Activated CD8-positive, alpha-beta memory T cell treated with anti-CD3 and anti-CD28 coated beads for 48 hours (primary cell): ENCODE measurements at places on chromosomes 6 and 20.

DNA sequence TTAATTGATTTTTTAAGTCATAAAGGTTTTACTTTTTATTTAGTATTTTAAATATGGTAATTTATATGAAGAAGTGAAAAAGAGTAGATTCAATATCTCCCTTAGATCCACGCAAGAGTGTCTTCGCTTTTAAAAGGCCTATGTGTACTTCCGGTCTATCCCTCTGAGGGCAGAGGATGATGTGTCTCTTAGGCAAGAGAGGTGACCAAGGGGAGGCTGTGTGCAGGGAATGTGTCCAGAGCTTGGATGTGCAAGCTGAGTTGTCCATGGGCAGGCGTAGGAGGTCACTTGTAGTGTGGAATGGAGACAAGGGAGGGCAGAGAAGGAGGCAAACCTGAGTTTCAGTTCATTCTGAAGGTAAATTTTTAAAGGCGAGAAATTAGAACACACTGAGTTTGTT lies 113.9 kb downstream of the CRYBG1 start:
- DNase-seq, result no peak

DNA sequence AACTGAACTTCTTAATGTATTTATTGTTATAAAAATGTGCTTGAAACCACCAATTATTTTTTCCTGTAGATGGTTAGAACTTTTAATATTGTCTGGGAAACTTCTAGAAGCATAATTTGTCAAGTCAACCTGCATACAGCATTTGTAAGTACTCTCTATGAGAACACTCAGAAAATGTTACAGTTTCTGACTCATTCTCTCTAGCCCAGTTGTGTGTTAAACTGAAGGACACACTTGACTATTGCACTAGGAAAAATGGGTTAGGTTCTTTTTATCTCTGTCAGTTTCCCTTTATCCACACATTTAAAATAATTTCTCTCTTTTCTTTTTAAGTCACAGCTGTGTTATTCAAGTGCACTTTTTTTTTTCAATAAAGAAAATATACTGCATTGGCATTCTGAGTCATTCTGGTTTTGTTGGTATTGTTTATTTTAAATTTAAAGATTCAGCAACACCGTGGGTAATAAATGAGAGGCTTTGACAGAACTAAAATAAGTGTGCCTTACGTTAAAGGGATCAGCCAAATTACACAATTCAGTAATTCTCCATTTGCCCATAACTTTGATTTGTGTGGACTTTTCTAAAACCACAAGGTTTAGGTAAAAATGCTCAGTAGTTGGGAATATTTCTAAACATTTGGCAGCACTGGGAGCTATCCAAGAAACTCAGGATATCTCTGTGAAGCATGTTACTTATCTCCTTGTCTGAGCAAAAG lies 50.7 kb downstream of the OPN5 start:
- no peak for DNase-seq

GRCh38 chr6:161727083-161727833 lies 453.4 kb upstream of the AGPAT4 start:
- DNase-seq, result no peak

DNA sequence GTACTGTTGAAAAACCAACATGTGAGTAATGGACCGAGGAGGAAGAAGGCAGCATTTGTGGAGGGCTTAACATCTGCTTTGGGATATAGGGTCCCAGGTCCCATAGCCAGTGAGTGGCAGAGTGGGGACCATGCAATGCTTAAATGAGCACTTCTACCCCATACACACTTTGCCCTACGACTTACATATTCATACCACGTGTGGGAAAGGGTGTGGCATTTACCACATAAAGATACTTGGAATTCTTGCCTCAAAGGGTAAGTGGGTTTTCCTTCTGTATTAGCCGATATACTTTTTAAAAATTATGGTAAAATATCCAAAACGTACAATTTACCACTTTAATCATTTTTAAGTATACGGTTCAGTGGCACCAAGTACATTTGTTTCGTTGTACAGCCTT lies 199.3 kb downstream of the BACH2 start:
- DNase-seq, result no peak

GRCh38 chr6:3875486-3875885 lies 26.3 kb downstream of the FAM50B start:
- no peak for DNase-seq

DNA sequence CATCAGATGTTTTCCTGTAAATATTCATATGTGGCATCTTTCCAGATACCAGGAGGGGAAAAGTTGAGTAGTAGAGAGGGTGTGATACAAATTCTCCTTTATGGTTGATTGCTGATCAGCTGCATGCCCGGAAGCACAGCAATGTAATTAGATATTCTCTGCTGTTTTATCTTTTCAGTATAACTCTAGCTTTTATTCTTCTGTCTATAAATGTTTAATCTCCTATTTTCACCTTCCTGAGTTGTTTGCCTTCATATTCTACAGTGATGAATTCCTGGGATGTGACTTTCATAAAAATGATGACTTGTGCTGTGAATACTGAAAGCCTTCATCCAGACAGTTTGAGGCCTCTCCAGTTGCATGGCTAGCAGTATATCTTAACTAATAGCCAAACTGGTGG lies 53.7 kb downstream of the SH3BGRL2 start:
- DNase-seq, result no peak

DNA sequence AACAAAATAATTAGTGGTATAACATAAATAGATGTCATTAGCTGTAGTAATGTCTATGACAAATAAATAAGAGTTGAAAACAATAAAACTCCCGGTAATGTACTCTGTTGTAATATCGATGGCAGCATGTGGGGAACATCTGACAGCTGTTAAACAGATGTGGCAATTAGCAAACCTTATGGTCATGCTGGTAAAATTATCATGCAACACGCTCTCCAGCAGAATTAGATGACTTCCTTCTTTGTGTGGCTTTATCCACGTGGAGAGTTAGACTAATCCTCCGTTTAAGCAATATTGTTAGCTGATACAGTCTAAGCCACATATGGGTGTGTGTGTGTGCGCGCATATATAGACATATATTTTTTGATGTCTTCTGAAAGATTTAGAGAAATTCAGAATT lies 77.7 kb upstream of the ZFP64 start:
- no peak for DNase-seq

GRCh38 chr20:43140726-43141125 lies 49.0 kb downstream of the PTPRT start:
- DNase-seq, result no peak

DNA sequence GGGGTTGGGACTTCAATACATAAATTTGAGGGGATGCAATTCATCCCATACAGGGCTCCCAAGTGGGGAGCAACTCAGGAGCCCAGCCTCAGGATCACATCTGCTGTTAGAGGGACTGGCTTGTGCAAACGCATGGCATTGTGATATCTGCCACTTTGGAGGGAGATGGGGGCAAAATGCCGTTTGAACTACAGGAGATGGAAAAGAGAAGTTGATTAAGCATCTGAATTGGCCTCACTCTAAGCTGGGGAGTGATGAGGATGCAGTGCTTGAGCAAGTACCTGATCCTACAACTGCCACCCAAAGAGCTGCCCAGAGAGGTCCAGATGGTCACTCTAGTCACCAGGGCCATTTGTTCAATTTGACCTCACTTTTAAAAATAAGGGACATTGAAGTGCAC lies 2.0 kb downstream of the LY86 start:
- DNase-seq, result no peak

DNA sequence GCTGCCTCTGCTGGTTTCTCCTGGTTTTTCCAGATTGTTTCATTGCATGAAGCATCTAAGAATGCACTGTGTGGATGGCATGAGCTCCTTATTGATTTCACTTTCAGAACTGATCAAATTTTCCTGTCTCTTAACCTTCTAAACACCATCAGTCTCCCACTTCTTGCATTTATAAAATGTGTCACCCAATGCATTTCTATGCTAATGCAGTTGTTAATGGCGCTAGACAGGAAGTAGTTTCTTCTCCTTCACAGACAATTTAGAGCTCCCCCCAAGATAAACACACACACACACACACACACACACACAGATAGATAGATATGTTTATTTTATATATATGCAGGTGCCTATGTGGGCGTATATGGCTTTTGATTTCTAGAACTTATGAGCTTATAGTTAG lies 45.6 kb upstream of the FOXA2 start:
- no peak for DNase-seq

- no peak for DNase-seq
Measured at GRCh38 chr6:252775-253535, 39.3 kb upstream of the DUSP22 start.
